ENCODE measurements at places on chromosomes 4 and X.
A peak's percentile ranks its signal among the peaks of the same experiment; 100 is the strongest.

DNA sequence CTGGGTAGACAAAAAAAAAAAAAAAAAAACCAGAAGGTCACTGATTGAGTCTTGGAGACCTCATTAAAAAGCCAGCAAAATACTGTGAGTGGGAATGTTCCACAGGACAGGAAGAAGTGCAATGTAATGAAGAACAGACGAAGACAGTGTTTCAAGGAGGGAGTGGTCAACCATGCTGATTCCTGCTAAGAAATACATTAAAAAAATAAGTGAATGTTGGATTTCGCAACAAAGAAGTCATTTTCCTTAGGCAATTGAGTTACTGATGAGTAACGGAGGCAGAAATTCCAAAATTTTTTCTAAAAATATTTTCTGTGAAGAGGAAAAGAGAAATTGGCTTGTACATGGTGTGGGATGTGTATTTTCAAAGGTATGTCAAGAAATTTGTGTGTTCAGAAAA is 94.3 kb upstream of the FAM47B start:
- no peak for DNase-seq

DNA sequence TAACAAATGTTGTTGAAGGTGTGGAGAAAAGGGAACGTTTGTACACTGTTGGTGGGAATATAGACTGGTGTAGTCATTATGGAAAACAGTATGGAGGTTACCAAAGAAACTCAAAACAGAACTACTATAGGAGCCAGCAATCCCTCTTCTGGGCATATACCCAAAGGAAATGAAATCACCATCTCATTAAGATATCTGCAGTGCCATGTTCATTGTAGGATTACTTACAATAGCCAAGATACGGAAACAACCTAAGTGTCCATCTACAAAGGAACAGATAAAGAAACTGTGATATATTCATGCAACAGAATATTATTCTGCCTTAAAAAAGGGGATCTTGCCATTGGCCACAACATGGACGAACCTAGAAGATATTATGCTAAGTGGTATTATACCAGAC is 22.2 kb downstream of the APBB2 start:
- no peak for DNase-seq

DNA sequence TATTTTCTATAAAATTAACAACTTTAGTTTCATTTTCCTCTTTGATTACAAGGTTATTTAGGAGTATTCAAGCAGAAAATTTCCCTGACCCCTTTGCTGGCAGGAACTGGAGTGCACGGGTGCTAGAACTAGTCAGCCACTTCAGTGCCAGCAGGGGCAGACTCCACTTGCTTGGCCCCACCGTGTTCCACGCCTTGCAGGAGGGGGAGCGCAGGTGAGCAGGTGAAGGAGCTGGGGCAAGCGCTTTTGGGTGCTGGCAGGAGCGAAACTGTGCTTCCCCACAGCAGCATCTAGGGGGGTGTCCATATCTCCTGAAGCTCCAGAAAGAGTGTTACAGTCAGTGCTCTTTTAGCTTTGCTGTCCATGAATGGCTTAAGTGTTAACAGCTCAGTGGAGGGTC is 45.5 kb downstream of the MID2 start:
- no peak for DNase-seq

GRCh38 chrX:37759351-37759750 is 20.5 kb upstream of the CYBB start:
- DNase-seq = no peak

DNA sequence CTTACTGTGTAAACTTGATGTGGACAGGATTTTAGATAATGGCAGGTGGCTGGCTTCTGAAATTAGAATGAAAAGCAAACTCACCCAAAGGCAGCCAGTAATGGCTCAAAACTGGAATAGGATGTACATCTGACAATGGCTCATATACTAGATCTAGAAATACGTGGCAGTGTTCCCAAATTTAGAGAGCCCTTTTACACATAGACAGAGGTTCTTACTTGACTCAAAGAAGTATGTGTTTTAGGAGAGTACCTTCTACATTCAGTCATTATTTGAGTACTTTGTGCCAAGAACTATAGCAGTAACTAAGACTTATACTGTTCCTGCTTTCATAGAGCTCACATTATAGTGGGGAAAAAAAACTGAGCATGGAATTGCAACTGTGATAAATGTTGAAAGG is 48.0 kb downstream of the UBE2K start:
- no peak for DNase-seq

DNA sequence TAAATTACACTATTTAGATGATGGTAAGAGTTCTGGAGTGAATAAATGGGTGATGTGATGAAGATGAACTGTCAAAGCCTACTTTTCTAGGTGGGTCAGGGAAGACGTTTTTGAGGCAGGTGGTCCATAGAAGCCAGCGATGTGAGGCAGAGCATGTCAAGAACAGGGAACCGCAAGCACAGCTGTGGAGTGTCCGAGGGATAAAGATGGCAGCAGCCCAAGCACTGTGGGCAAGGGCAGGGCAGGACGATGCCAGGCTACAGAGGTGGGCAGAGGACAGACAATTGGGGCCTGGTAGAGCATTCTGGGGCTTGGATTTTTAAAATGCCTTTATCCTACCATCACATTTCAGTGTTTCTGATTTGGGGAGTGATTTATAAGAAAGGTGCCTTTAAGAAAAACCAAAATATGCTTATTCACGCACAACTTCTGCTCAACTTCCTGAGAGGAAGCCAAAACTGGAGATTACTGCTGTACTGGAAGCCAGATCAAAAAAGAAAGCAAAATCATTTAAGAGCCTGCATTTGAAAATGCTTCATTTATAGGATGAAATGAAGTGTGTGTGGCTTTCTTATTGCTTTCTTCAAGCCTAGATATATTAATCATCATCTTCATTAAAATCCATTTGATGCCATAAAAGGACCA is 119.0 kb upstream of the WDR17 start:
- no peak for DNase-seq

DNA sequence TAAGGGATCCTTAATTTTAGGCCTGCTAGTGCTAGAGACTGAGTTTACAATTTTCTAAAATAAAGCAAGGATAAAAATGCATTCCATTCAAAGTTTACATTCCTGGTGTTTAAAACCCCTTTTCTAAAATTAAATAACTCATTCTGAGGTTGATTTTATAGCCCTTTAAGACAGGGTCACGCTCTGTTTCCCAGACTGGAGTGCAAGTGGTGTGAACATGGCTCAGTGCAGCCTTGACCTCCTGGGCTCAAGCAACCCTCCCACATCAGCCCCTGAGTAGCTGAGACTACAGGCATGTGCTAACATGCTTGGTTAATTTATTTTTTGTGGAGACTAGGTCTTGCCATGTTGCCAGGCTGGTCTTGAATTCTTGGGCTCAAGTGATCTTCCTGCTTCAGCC is 6.8 kb upstream of the CDKL2 start:
- no peak for DNase-seq

DNA sequence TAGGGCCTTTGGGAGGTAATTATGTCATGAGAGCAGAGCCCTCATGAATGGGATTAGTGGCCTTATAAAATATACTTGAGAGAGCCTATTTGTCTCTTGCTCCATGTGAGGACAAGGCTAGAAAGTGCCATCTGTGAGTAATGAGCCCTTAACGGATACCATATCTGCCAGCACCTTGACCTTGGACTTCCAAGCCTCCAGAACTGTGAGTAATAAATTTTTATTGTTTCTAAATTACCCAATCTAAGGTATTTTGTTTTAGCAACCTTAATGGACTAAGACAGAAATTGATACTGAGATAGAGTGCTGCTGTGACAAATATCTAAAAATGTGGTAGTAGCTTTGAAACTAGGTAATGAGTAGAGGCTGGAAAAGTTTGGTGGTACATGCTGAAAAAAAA is 285.0 kb upstream of the DIPK2B start:
- no peak for DNase-seq

GRCh38 chr4:175929932-175930331 is 117.9 kb upstream of the GPM6A start:
- DNase-seq = no peak

GRCh38 chr4:71830497-71831190 is 46.8 kb upstream of the GC start:
- no peak for DNase-seq

DNA sequence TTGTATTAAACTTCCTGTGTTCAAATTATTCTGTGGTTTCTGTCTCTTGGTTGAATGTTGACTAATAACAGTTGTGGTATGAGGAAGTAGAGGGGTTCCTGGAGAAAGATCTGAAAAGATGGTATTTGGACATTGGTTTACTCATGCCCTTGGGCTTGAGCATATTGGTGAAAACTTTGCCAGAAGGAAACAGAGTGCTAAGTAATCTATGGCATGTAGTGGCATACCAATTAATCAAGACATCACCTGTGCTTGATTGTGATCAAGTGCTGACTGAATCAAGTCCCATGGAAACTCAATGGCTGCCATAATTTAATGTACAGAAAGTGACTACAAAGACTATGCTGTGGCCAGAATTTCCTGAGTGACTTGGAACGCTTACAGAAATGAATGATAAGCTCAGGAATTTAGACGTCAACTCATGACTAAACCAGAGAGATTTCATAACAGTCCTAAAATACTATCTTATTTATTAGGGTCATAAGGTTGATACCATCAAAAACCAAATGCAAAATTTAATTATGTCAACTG is 2062.9 kb downstream of the ARAP2 start:
- no peak for DNase-seq

DNA sequence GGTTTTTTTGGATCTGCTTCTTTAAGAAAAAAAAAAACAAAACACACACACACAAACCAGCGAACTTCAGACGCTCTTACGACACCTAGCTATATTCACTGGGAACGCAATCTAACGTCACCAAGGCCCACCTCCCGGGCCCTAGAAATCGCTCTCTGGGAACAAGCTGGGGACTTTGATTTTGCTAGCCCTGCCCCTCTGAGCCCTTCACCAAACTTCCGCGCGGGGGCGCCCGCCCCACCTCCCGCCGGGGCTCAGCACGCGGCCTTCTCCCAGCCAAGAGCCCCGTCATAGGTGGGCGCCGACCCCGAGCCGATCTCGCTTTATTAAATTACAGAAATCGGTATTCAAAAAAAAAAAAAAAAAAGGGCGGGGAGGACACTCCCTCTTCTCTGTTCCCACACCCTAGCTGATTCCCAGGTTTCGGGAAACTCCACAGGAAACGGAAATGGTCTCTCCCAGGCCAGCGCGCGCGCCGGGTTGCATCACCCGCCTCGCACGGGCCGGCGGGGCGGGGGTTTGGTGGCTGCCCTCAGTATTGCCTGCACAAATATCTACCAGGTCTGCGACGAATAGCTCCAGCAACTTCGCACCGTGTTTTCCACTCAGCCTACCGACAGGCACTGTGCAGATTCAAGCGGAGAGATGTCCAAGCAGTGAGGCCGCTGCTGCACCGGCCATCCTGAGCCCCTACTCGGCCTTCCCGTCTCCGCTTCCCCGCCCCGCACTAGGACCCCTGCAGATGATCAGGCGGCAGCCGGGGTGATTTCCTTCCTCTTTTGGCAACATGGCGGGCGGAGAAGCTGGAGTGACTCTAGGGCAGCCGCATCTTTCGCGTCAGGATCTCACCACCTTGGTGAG is at the start of gene EIF2S3:
EIF2S3 (plus strand) TSS at position 775 of the 861 bp plus-strand sequence; CDS start at position 788, 13 bp downstream.
- peak; percentile 95 for DNase-seq

- DNase-seq = no peak
Observed at GRCh38 chrX:135434258-135435138, 12.8 kb downstream of the SMIM10L2A start.

GRCh38 chrX:14079891-14080430 is 50.3 kb upstream of the GEMIN8 start:
- no peak for DNase-seq

- DNase-seq = no peak
Observed at GRCh38 chr4:154911097-154911496, 130.0 kb downstream of the RBM46 start.

DNA sequence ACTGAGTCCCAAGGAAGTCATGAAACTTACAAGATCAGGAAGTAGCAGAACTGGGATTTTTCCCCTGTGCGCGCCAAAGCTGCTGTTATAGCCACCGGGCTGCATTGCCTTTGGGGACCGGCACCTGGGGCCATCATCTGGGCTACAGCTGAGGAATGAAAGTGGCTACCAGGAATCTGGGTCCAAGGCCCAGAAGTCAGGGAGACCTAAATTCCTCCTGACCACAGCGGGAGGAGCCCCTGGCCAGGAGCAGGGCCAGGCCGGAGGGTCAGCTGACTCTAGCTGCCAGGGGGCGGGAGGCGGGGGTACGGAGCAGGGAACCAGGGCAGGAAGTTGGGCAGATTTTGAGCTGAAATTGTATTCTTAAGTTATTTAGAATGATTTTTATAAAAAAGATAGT is 242.4 kb downstream of the EVC2 start:
- DNase-seq = no peak

DNA sequence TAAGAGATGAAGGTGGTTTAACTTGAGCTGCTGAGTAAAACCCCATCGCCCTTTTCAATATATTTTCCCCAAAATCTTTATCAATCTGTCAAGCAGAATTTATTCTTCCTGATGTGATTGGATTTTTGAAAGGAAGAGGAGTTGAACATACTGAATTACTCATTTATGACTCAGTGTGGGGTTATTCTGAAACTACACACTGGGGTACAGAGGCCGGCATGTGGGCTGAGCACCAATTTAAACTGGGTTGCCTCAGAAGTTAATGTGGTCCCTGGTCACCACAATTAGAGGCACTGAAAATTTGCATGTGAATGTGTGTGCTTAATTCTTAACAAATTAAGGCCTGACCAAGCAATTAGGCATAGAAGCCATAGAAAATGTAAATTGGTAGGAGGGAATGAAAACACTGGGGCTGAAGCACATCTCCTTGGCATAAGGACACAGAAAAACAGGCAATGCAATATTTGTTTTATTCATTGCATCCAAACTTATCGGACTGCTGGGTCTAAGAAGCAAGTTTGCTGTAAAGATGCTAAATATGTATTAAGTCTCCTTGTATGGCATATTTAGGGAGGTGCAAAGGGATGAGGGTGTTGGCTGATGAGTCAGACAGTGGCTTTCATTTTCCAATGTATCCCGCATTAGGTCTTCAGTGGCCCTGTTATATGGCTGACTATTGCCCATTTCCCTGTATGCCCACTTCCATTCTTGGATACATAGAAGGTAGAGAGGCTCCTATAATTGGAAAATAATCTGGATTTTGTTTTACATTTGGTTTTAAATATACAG is 170.9 kb downstream of the IL15 start:
- DNase-seq = no peak

- DNase-seq = no peak
Observed at GRCh38 chr4:147351083-147351787, 129.7 kb upstream of the EDNRA start.

GRCh38 chr4:88106205-88106604 is 52.2 kb downstream of the ABCG2 start:
- DNase-seq = no peak

DNA sequence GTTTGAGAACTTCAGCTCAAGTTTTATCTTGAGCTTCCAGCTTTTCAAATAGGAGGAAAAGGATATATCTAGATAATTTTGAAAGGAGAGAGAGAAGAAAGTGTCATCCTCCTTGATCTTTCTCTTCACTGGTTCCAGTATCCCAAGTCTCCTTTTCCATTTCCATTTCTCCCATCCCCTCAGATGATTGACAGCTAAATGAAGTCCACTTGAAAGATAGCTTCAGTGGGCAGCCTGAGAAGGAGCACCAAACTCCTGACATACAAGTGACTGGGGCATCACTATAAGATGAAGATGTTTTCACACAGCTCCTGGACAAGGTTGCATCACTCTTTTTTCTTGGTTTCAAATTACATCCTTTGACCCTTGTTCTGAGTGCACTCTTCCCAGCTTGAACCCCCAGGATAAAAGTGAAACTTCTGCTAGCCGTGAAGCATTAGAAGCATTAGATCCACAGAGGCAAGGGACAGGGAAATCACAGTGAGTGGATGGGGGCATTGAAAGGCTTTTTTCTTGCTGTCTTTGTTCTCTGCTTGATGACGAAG is 17.5 kb upstream of the MAGEA10 start:
- DNase-seq = no peak

All from naive B cell (primary cell).